Stimulated activated CD4-positive, alpha-beta T cell treated with anti-CD3 and anti-CD28 coated beads, Interleukin-15, amount 100 ng/mL, for 48 hours (primary cell): ENCODE measurements at places on chromosomes 13 and 19.

DNA sequence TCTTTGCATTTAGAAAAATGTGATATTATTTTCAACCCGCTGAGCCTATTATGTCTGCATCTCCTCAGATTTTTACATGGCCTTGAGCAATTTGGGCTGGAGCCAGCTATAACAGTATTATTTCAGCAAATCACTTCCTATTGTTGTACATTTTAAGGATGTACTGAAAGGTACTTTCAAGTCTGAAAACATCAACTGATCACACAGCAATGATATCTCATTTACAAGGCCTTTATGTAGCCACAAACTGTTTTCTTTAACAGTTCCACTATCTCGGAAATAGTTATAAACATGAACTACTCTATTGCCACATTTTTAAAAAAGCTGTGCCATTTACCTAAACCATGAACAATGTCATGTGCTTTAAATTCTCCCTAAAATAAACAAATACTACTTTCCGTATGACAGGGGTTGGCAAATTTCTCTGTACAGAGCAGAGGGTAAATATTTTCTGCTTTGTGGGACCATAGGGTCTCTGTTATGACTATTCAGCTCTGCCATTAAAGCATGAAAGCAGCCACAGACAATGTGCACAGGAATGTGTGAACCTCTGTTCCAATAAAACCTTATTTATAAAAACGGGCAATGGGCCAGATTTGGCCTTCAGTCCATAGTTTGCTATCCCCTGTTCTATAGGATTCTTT, 560.4 kb downstream of the GPC6 start:
- DNase-seq = no peak

- DNase-seq = no peak
These were observed 37.8 kb downstream of the BRD4 start for GRCh38 chr19:15294561-15294990.

DNA sequence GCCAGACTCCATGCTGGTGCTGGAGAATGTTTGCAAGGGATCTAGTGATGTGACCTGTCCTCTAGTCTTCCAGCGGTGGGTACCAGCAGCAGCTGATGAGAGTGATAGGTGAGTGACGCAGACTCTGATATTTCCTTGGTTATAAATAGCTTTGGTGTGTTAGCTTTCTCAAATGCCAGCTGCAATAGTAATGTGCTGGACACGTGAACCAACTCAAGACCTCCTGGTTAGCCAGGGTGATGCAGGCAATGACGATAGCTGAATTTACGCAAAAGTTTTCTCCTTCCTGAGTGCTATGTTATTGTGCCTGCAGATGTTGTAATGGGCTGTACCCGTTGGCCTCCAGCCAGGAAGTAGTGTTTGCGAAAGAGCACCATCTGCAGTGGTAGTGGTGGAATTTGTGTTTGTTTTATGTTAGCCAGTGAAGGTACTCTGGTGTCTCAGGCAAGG, 129.5 kb downstream of the CYSLTR2 start:
- no peak for DNase-seq

DNA sequence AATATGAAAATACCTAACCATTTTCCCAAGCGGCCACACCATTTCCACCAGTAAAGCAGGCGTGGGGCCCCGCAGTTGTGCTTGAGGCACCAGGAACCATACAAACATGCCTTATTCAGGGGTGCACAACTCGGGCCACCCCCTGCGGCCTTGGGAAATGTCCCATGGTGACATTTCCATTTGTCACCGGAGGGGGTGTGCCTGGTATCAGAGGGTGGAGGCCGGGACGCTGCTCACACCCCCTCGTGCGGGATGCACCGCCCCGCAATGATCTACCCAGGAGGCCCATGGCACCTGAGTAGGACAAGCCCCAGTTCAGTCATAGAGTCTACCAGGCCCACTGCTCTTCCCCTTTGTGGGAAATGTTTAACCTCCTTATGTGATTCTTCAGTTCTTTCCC, 218.8 kb downstream of the TEX29 start:
- no peak for DNase-seq

DNA sequence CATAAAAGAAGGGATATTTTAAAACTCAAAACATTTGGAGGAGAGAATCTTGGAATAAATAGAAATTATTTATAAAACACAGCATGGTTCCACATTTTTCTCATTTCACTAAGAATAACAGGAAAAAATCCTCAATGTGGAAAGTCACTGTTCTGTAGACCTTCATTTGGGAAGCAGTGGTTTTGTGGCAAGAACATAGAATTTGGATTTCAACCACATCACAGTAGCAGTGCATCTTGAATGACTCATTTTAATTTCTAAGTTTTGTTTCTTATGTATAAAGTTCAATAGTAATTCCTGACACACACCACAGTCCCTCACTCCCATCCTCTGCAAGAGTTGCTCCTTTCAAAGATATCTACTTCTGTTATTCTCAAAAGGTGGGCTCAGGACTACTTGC, 264.0 kb downstream of the ENOX1 start:
- DNase-seq = no peak
